Stimulated activated CD8-positive, alpha-beta memory T cell treated with anti-CD3 and anti-CD28 coated beads, Interleukin-2, amount 100 ng/mL, for 1 hour (primary cell): ENCODE measurements at places on chromosomes 5 and 9.
A peak's percentile ranks its signal among the peaks of the same experiment; 100 is the strongest.

DNA sequence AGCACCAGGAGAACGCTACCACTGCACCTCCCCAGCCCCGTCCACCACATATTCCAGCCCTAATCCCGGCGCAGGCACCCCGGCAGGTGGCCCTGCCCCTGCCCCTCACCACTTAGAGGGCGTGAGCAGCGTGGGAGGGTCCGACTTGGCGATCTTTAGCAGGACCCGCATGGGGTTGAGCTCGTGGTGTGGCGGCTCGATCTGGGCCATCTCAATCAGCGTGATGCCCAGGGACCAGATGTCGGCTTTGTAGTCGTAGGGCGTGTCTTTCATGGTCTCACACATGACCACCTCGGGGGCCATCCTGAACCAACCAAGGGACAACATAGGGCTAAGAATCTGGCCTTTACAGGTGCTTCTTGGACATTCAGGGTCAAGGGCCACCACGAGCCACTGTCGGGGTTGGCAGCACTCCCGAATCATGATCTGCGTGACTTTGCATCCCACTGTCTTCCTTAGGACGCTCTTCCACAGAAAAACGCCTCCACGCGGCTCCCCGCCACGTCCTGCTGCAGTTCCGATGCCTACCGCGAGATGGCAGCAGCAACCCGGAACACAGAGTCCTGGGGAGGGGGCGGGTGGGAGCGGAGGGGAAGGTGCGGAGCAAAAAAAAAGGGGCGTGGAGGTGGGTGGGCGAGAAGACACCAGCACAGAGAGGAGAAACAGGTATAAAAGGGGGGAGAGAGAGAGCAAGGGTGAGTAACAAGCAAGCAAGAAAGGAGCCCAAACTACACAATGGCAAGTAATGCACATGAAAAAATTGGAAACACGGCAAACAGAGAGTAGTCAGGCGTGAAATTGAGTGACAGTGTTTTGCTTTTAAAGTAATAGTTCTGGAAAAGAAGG is 81.3 kb downstream of the STK10 start:
- peak; percentile 43 for DNase-seq

DNA sequence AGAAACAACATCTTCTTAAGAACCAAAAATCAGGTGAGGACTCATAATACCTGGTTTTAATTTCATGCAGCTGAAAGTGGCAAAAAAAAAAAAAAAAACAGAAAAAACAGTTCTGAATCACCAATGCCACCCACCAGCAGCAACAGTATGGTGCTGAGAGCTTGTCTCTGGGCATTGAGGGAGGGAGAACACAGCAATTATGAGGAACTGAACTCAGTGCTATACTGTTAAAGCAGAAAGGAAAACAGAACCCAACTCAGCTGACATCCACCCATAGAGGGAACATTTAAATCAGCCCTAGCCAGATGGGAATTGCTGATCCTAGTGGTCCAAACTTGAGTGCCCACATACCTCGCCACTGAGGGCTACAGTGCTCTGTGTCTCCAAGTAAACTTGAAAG is 657.9 kb downstream of the ACTL7B start:
- no peak for DNase-seq

DNA sequence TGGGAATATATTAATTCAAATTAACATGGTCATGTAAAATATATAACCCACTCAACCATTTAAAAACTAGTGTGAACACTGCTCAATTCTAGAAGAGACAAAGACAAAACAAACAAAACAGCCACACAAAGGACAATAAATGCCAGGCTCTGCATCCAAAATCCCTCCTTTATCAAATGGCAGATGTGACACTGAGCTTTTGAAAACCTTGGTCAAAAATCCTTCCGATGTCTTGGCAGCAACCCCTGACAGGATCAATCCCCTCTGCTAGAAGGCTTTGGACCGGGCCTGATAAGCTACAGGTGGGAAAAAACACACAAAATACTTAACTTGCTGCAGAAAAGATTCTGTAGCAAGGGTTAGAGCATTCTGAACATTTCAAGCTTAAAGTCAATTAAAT is 61.5 kb downstream of the ZFR start:
- no peak for DNase-seq

DNA sequence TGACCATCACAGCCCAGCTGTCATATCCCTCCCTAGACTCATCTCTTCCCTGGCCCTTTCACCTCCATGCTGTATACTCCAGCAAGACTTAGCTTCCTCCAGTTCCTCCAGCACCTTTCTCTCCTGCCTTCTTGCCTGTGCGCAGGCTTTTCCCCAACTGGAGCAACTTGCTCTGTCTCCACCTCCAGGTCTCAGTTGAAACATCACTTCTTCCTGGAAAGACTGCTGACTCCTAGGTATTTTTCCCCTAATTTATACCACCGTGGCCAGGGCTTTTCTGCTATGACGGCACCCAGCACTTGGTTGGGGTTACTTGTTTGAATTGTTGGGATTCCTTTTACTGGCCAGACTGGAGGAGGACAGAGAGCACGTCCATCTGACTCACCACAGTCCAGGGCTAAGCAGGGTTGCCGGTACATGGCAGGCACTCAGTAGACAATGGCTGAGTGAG is 67.5 kb downstream of the KCNIP1 start:
- no peak for DNase-seq

DNA sequence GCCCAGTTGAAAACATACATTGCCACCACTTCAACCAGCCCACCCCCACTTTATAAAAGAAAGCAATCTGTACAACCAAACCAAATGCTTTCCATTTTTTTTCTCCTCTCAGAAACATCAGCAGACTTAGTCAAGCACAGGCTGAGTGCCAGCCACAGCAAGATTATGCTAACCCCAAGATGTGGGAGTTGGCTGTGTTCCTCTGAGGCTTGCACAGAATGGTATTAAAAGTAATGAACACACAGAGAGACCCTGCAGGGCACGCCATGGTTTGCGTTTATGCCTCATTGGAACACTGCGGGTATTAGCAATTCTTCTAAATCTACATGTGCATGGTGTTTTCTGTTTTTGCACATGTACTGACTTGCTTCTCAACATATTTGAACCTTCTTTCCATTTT is 419.9 kb upstream of the GRAMD2B start:
- DNase-seq: no peak

DNA sequence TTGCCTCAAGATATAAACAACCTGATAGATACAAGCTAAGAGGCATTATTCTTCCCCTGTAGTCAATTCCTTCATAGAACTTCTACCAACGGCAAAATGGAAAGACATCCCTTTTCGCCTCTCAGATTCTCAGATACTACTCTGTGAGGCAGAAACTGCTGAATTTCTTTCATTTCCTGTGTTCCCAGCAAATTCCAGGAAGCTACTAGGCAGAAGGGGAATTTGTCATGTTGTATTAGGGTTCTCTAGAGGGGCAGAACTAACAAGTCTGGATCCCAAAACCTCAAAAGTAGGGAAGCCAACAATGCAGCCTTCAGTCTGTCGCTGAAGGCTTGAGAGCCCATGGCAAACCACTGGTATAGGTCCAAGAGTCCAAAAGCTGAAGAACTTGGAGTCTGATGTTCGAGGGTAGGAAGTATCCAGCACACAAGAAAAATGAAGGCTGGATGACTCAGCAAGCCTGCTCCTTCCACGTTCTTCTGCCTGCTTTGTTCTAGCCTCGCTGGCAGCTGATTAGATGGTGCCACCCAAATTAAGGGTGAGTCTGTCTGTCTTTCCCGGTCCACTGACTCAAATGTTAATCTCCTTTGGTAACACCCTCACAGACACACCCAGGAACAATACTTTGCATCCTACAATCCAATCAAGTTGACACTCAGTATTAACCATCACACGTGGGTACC is 15.2 kb downstream of the RNF180 start:
- no peak for DNase-seq

GRCh38 chr5:929596-929995 is 36.9 kb downstream of the TRIP13 start:
- no peak for DNase-seq

GRCh38 chr5:22076586-22076985 is 776.6 kb downstream of the CDH12 start:
- no peak for DNase-seq
